Adipose tissue (tissue), 3 donors: ENCODE measurements at places on chromosomes 3 and 15. TPM values are rescaled to one million over a fixed set of nuclear protein-coding genes. Genes with fewer than 3 reads are reported as not detected.

UBA7 gene
- 25.7 TPM for polyA plus RNA-seq

GPR87 gene
- not detected for polyA plus RNA-seq

PLSCR5 gene
- not detected for polyA plus RNA-seq

MAP6D1 gene
- 1.8 TPM for polyA plus RNA-seq

GPR171 gene
- 1.0 TPM for polyA plus RNA-seq

SACM1L gene
- polyA plus RNA-seq, result 27.0 TPM

KBTBD12 gene
- polyA plus RNA-seq, result 0.24 TPM

CHL1 gene
- polyA plus RNA-seq, result 17.1 TPM

GRIP2 gene
- polyA plus RNA-seq, result 3.7 TPM

PIAS1 gene
- polyA plus RNA-seq, result 10.8 TPM

SAXO2 gene
- not detected for polyA plus RNA-seq

COLQ gene
- polyA plus RNA-seq, result 3.4 TPM

B3GALNT1 gene
- 4.8 TPM for polyA plus RNA-seq

WNT5A gene
- polyA plus RNA-seq, result 1.1 TPM

MEGF11 gene
- polyA plus RNA-seq, result 0.01 TPM

CTNNB1 gene
- 68.9 TPM for polyA plus RNA-seq

SHQ1 gene
- 8.4 TPM for polyA plus RNA-seq

UTS2B gene
- 0.15 TPM for polyA plus RNA-seq

ACTRT3 gene
- 0.95 TPM for polyA plus RNA-seq
